HCT116 (cell line): ENCODE measurements at places on chromosomes 5 and 9. TPM values are rescaled to one million over a fixed set of nuclear protein-coding genes. Genes with fewer than 3 reads are reported as not detected.

The ACSL6 gene
- 2.3 TPM for total RNA-seq

The OR13C3 gene
- not detected for total RNA-seq

GRCh38 chr5:25488119-25488518 lies 843.3 kb upstream of the CDH10 start:
- no peaks in the 10 kb centered on the region for H3K36me3 ChIP-seq
- no peak for DNase-seq
- H3K27ac ChIP-seq = no peak overlapping the region

DNA sequence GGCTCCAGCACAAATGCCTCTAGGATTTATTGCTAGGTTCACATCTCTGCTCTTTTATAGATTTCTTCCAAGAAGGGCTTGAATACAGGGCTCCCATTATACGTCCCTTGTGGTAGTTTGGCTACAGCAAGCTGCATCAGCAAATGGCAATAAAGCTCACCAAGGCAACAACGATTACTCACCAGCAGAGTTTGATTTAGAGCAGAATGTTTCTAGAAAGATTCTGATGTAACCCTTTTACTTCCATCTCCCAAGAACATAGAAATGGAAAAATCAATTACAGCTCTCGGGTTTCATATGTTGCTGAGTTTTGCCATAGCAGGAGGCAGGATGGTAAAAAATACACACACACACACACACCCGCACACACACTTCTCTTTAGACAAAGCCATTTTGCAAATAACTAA lies 124.2 kb upstream of the TNPO1 start:
- H3K4me1 ChIP-seq = no peaks in the 10 kb centered on the region
- no peak overlapping the region for H3K27ac ChIP-seq
- no peaks in the 10 kb centered on the region for H3K36me3 ChIP-seq
- H3K4me3 ChIP-seq = no peak overlapping the region
- H3K27me3 ChIP-seq = 0 out of 2 replicates have a peak, but pooled peaks cover 13% of the 10 kb centered on the region

DNA sequence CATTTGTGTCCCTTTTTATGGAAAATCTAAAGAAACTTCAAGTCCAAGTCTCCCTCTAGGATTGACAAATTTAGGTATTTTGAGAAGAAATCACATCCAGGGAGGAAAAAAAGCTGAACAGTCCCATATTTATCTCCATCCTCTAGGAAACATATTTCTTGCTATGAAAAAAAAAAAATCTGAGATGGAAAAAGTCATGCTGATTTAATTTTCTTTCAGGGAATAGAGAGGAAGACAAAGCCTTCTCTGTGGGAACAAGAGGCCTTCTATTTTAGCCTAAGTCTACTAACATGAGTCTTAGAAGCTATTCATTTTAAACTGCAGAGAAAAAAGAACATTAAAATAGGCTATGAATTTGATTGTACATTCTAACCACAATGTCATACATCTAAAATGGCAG lies 63.1 kb upstream of the CDK5RAP2 start:
- H3K27me3 ChIP-seq = no peaks in the 10 kb centered on the region
- H3K36me3 ChIP-seq = no peaks in the 10 kb centered on the region

GRCh38 chr5:110251366-110251765 lies 475.1 kb downstream of the TMEM232 start:
- H3K27me3 ChIP-seq = no peaks in the 10 kb centered on the region
- no peak overlapping the region for H3K27ac ChIP-seq
- no peak for DNase-seq
- no peaks in the 10 kb centered on the region for H3K4me1 ChIP-seq
- no peak overlapping the region for H3K4me3 ChIP-seq

GRCh38 chr5:99105216-99105615 lies 176.4 kb upstream of the CHD1 start:
- no peak overlapping the region for H3K4me3 ChIP-seq
- H3K27me3 ChIP-seq = 0 out of 2 replicates have a peak, but pooled peaks cover 6% of the 10 kb centered on the region
- H3K4me1 ChIP-seq = no peaks in the 10 kb centered on the region
- DNase-seq = no peak
- H3K36me3 ChIP-seq = no peaks in the 10 kb centered on the region

DNA sequence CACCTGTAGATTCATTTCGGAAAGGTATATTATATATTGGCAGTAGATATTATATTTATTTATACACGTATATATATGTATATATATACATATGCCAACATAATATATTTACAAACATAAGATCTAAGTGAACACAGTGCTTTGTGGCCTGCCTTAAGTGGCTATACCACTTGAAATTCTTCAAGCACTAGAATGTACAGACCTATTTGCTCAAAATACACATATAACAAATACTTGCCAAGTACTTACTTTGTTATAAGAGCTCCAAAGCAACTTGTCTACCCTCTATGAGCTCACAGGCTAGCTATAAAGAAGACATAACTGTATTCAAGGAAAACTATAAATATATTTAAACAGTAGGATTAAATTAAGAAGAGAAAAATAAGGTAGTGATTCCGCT lies 33.6 kb upstream of the SLC36A1 start:
- no peak overlapping the region for H3K4me3 ChIP-seq
- no peak for DNase-seq
